ENCODE measurements at places on chromosomes 3 and 15.

DNA sequence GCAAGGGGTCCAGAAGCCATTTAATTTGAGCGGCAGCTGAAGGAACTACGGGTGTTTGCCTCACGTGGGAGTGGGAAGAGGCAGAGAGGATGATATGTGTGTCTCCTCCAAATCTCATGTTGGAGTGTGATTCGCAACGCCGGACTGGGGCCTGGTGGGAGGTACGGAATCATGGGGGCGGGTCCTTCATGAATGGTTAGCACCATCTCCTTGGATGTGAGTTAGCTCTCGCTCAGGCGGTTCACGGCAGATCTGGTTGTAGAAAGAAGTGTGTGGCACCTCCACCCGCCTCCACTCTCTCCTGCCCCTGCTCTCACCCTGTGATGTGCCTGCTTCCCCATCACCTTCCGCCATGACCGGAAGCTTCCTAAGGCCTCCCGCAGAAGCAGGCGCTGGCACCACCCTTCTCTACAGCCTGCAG is 25.4 kb downstream of the XXYLT1 start:
- no peak for DNase-seq

DNA sequence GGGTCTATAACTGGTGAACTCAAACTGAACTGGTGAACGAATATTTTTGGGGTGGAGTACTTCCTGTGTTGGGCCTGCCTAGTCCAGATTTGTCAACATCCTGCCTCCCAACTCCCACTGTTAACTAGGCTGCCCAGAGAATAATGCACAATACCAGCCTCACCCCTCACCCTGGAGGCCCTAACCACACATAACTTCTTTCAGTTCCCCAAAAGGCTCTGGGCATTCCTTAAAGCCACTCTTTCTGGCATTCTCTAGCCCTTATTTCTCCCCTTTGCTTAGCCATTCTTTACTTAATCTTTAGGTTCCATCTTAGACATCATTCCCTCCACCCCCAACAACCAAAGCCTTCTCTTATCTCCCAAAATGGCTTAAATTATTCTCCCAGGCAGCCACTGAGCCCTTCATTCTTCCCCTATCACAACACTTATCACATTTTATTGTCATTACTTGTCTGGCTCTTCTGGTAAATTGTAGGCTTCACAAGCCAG is 9.1 kb upstream of the SEC11A start:
- no peak for DNase-seq

DNA sequence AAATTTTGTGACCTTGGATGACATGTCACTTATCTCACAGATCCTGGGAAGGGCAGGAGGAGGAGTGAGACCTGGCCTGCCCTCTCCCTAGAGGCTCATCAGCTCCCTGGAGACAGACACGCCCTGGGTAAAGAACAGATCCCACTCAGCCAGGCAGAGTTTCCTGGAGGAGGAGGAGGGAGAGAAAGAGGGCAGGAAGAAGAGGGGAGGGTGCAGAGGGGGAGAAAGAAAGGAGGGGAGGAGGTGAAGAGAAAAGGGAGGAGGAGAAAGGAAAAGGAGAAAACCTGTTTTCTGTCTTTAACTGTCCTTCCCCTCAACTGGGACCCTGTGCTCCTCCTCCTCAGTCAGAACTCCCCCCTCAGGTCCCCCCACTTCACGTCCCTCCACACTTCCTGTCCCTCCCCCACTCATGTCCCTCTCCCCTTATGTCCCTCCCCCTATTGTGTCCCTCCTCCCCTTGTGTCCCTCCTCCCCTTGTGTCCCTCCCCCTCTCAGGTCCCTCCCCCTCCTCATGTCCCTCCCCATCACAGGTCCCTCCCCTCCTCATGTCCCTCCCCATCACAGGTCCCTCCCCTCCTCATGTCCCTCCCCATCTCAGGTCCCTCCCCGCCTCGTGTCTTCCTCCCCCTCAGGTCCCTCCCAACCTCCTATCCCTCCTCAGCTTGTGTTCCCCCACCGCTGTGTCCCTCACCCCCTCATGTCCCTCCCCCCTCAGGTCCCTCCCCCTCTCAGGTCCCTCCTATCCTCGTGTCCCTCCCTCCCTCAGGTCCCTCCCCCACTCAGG is 52.3 kb upstream of the CGNL1 start:
- no peak for DNase-seq

- no peak for DNase-seq
Measured at GRCh38 chr3:128098234-128098633, 25.4 kb downstream of the RUVBL1 start.

DNA sequence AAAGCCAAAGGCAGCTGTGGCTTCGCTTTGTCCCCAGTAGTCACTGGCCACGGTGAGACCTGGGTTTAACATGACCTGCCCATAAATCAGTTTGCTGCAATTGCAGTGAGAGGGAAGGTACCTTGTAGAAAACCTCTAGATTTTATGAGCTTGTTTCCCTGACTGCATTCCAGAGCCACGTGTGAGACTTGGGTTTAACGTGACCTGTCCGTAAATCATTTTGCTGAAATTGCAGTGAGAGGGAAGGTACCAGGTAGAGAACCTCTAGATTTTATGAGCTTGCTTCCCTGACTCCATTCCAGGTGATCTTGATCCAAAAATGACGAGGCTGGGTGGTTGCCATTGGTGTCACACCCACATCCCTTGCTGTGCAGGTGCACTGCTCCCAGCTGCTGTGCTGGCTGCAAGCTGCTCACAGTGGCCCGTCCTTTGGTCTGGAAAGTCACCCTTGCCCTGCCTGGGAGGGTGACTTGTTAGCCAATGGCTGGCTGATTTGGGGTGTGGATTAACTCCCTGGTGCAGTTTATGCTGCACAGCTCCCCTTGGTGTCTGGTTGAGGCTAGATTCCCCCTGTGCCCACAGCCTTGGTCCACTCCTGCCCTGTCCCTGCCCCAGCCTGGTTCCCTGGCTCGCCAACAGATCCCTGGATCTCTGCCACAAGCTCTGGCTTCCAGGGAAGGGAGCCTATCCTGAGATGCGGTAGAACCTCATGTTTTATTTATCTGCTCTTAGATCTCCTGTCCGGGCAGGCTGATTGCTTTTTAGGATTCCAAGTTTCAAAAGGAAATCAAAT is 192.7 kb upstream of the CTDSPL start:
- DNase-seq: no peak

GRCh38 chr3:116927918-116928317 is 218.3 kb downstream of the TUSC7 start:
- no peak for DNase-seq

Data from GM04503 (cell line).